Activated gamma-delta T cell treated with Interleukin-2 at 50 U/mL for 16 hours (primary cell): ENCODE measurements at places on chromosomes 1 and 21.

DNA sequence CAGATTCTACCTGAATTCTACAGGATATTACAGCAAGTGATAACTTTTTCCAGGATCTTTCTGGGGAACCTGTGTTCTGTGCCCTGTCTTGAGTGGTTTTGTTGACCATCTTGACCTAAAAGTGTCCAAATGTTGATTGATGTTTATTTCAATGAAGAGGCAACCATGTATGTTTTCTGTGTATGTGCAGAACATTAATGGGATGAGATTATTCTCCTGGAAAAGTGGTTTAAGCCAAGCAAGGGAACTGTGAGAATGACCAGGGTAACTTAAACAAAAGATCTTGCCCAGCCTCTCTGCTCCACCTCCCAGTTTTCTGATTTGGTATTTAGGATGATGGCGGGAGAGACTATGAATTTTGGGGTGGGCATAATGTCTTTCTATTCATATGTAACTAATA lies 1.0 kb upstream of the SAMD13 start:
- DNase-seq: no peak

DNA sequence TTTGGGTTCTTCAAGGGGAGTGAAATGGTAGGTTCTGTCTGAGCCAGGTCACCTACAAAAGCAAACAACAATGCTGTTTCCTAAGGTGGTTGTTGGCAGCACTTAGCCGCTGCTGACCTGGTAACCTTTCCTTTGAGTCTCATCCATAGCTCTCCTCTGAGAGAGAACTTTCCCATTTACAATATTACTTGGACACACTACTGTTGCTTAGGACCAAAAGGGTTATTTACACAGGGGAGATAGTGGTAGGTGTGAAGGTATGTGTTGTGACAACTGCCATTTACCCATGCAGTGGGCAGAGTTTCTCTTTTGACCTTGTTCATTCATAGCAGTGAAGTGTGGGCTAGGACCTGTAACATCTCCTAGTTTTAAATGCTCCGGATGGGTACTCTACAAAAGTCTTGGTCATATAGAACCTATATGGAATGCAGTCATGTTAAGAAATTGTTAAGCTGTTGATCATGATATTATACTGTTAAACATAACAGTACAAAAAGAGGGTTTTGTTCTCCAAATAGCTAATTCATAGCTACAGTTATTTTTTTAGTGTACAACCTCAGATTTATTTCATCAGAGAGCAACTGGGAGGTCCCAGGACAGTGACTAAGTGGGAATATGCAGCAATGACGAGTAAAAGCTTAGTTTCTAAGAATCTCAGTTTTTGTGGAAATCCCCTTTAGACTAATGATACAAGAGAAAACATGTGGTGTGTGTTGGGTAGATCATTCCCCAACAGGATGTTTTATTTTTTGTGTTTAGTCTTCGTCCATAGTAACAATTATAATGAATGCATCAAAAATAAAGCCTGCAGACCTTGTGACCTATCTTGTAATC lies 219.7 kb downstream of the NFIA start:
- DNase-seq: no peak

DNA sequence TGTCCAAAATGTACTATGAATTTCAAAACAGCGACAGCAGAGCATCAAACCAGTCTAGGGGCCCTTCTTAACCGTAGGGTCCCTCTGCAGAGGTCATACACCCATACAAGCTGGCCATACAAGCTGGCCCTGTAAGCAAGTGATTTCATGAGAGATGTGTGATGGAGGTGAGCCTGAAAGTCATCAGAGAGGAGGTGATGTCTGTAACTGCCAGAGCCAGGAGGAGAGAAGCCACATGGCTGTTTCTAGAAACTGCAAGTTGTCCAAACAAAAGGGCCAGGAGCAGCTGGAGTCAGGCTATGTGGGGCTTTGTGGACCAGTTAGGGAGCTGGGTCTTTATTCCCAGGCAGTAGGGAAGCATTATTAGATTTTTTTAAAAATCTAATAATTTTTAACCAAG lies 14.8 kb upstream of the SERINC2 start:
- no peak for DNase-seq

DNA sequence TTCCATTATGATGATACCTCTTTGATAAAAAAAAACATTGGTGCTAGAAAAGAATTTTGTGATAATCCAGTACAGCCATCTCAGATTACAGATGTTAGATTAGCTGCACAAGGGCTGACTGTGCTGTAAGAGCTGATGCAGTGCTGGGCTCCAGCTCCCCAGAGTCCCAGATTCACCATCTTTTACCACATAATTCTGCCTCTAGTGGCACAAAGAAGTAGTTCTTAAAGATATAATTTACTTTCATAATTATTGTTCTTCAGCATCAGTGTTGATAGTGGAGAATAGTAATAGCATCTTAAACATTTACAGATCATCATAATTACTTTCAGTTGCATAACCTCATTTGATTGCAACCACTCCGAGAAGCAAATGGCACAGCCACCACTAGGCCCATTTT lies 262.1 kb downstream of the BRINP2 start:
- no peak for DNase-seq

- no peak for DNase-seq
These were observed 603.1 kb upstream of the ADGRL2 start for GRCh38 chr1:81197591-81197990.

DNA sequence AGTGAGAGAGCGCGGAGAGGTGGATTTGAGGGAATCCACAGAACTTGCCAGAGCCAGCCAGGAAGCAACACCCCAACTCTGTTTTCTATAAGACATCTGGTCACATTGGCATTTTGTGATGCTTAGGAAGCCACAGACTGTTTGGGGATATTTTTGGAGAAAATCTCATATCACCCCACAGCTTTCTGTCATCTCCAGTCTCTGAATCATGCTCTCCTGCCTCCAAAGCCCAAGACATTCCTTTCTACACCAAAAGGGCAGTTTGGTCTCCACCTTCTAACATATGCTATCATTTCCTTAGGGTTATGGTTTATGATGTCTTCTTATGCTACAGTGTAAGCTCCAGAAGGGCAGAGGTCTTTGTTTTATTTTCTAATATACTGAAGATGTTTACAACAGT lies 14.4 kb upstream of the BCL10 start:
- no peak for DNase-seq

- no peak for DNase-seq
These were observed 18.1 kb upstream of the SHE start for GRCh38 chr1:154520333-154520732.
